ENCODE measurements at places on chromosomes 6 and 20.

DNA sequence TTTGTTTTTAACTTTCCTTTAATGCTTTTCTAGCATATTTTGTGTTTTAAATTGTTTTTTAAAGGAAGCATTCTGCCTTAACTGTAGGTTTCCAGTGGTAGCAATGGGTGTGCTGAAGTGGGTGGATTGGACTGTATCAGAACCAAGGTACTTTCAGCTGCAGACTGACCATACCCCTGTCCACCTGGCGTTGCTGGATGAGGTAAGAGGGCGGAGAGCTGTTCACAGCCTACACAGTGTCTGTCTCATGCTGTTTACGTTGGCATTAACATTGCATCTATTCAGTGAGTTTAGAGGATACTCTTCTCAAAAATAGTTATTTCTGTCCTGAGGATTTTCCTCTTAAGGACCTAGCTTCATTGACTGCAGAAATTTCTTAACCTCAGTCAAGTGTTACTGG, 11.9 kb downstream of the NELFCD start:
- no peak for DNase-seq

DNA sequence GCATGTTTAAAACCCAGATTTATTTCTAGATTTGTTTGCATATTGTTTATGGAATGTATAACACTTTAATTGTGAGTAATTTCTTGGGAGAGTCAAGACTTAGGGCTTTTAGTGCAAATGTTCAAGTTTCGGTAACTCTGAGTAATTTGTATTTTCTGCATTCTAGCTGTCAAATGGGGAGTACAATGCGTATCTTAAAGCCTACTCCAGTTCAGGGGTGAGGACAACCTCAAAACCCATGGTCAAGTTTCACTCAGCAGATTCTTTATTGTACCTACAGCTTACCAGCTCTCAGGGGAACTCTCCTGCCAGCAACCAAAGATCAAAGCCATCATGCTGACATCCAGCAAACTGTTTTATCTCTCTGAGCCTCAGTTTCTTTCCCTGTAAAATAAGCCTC, 458.6 kb upstream of the JARID2 start:
- DNase-seq: no peak

DNA sequence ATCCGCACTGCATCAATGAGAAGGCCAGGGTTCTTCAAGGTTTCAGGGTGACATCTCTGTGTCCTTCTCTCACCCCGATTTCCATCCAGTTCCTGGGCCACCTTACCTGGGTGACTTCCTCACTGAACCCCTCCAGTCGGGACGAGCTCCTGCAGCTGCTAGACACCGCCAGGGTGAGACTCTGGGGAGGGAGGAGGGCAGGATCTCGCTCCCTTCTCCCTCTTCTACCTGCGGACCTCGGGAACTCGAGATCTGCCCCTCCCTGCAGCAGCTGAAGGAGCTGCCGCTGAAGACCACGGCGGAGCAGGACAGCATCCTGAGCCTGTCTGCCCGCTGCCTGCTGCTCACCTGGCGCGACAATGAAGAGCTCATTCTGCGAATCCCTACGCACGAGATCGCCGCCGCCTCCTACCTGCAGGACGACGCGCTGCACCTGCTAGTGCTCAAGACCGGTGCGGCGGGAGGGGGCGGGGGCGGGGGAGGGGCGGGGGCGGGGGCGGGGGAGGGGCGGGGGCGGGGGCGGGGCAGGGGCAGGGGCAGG, 7.5 kb downstream of the CCM2L start:
- peak; percentile 47 for DNase-seq

DNA sequence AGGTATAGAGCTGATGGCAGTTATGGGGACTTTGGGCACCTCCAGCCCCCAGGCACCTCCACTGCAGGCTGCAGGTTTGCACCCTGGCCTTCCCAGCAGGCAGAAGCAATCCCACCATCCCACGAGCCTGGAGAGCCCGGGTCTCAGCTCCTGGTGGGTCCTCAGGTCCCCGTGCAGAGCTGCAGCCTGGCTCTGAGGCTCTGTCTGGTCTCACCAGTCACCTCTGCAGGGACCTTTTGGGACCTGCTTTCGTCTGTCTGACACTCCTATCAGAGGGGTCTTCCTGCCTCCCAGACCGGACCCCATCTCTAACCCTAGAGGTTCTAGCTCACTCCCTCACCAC, 41.9 kb downstream of the FGD2 start:
- DNase-seq: no peak

GRCh38 chr6:112337209-112337638, 9.9 kb upstream of the RFPL4B start:
- DNase-seq: peak; percentile 25
